ENCODE measurements at places on chromosomes 3 and 15.

DNA sequence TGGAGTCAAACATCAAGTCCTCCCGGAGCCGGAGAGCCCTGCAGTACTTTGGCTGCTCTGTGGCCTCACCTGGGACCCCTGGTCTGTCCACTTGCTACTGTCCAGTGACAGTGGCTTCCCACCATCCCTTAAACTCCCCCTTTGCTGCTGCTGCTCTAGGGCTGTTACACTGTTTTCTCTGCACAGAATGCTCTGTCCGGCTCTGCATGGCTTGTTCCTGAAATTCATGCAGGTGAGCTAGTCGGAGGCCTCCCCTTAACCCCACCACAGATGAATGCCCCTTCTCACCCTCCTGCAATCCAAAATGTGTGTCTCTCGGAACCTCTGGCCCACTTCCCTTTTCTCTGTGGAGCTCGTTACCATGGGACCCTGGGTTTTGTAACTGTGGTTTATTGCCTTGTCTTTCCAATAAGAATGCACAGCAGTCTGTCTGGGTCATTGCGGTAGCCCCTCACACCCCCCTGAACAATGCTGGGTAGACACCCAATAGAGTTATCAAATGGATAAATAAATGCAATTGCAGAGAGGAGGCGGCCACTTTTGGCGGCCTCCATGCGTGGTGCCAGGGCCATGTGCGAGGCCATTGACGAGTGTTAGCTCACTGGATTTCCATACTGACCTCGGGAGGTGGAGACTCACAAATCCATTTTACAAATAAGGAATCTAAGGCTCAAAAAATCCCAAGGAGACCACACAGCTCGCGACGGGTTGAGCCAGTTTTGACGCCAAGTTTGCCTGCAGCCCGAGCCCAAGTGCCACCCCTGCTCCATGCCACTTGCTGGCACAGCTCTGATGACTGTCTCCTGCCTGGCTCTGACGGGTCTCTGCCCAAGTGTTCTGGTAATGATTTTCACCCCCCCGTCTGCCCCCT lies 48.5 kb downstream of the RGMA start:
- DNase-seq: no peak

- DNase-seq: no peak
Observed at GRCh38 chr3:29333576-29333975, 52.7 kb downstream of the RBMS3 start.

DNA sequence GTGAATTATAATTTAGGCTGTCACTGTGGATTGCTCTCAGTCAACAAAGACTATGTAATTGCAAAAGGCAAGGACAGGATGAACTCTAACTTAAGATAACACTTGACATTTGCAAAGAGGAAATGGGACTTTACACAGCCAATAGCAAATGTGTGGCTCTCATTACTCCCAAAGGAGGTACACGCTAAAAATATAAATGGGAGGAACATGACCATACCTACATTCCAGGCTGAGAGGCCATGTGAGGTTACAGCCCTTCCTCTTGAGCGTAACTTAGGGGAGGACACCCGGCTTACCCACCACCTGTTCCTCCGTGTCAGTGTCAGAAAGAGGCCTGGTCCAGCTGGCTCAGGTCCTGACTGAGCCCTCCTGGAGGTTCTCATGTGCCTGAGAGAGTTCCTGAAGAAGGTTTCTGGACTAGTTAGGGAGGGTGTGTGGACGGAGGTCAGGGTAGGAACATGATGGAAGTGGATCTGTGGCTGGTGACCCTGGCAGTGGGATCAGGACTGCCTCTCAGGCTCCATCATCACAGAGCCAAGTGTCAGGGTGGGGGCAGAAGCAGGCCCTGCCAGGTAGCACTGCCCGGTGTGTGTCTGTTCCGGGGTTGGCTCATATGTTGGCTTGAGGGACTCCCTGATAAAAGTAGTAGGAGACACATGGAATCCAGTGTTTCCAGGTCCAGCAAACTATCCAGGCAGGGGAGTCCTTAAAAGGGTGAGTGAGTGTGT lies 7.9 kb downstream of the POPDC2 start:
- no peak for DNase-seq

GRCh38 chr3:149596134-149596770 lies 61.6 kb downstream of the WWTR1 start:
- no peak for DNase-seq

DNA sequence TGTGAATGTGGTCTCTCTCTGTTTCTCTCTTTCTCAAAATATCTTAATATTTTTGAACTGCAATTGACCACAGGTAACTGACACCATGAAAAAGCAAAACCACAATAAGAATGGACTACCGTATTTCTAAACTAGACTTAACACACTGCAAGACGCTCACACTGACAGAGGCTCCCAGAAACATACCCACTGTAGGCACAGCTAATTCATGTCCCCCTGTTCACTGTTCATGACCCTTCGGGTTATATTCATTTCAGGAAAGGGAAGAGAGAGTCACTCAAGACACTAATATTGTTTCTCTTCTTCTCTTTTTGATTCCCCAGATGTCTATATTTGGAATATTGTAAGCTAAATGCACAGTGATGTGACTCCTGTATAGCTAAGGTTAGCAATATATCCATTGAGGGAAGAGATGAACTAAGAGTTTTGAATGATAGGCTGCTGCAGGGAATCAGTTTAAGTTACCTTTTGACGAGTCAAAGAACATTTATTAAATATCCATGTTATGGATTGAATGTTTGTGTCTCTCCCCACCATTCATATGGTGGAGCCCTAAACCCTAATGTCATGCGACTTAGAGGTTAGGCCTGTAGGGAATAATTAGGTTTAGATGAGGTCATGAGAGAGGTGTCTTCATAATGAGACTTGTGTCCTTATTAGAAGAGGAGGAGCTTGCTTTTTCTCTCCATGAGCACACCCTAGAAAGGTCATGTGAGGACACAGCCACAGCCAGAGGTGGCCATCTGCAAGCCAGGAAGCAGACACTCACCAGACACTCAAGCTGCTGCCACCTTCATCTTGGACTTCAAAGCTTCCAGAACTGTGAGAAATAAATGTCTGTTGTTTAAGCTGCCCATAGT lies 216.6 kb upstream of the GRM7 start:
- DNase-seq: no peak

- no peak for DNase-seq
Observed at GRCh38 chr3:42700366-42701288, 2.0 kb downstream of the HHATL start.

DNA sequence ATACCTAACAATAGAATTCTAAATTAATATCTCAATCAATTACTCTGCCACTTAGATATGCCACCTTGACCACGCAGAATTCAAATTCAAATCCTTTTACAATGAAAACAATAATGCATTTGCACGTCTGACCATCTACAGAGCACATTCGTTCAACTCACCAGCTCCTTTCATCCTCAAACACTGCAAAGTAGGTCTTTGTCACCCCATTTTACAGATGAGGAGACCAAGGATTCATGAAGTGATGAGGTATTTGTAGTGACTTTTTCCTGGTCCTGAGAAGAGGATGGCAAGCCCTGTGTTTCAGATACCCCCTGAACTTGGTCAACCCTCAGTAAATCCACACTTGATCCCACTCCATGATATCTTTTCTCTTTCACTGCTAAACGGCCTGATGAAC lies 42.2 kb downstream of the HES1 start:
- no peak for DNase-seq

- DNase-seq: no peak
Observed at GRCh38 chr15:67241132-67241855, 13.2 kb downstream of the AAGAB start.

All from effector CD4-positive, alpha-beta T cell (primary cell).